ENCODE measurements at places on chromosomes 6 and 20. TPM values are rescaled to one million over a fixed set of nuclear protein-coding genes. Genes with fewer than 3 reads are reported as not detected.

The SNX3 gene
- total RNA-seq = 98.7 TPM

The UBD gene
- total RNA-seq = not detected

The DOK5 gene
- not detected for total RNA-seq

The EDN3 gene
- 1.1 TPM for total RNA-seq

DNA sequence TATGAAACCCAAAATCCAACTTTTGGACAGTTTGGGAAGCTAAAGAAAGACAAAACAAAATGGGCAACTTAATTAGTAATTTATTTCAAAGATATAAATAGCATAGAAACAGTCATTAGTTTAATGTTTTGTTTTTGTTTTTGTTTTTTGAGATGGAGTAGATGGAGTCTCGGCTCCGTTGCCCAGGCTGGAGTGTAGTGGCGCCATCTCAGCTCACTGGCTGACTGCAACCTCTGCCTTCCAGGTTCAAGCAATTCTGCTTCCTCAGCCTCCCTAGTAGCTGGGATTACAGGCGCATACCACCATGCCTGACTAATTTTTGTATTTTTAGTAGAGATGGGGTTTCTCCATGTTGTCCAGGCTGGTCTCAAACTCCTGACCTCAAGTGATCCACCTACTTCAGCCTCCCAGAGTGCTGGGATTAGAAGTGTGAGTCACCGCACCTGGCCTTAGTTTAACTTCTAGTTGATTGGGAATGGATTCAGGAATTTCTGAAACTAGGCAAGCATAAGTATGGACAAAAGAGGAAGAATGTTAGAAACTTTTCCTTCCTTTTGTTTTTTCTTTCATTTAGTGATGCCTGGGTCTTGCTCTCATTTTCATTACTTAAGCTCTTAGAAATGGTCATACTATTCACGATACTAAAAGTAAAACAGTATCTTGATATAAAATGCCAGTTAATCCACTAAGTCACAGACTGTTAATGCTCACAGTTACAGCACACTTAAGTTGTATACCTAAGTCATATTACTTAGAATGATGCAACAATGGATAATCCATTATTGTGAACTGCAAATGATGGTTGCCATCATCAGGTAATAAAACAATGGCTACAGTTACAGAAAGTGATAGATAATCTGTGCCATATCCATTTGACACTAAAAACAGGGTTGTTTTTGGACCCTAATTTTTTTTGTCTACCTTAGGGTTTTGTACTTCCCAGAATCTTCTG, 8.2 kb downstream of the SENP6 start:
- no peak for DNase-seq

- no peak for DNase-seq
These were observed 90.9 kb downstream of the CEP162 start for GRCh38 chr6:84136364-84137050.

DNA sequence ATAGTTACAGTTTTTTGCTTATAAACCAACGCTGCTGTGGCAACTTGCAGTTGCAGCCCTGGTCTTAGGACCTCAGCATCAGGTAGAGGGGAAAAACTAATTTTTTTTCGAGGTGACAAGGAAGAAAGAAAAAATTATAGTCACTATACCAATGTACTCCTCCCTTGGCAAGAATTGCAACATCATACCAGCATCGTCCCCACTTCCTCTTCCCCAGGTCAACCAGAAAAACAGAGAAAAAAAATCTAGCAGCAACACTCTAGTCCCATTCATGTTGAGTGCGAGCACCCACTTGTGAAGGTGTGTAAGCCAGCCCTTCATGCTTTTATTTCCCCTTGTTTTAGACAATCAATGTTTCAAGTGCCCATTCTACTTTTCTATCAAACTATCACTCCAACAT, 13.1 kb upstream of the DCBLD1 start:
- no peak for DNase-seq

DNA sequence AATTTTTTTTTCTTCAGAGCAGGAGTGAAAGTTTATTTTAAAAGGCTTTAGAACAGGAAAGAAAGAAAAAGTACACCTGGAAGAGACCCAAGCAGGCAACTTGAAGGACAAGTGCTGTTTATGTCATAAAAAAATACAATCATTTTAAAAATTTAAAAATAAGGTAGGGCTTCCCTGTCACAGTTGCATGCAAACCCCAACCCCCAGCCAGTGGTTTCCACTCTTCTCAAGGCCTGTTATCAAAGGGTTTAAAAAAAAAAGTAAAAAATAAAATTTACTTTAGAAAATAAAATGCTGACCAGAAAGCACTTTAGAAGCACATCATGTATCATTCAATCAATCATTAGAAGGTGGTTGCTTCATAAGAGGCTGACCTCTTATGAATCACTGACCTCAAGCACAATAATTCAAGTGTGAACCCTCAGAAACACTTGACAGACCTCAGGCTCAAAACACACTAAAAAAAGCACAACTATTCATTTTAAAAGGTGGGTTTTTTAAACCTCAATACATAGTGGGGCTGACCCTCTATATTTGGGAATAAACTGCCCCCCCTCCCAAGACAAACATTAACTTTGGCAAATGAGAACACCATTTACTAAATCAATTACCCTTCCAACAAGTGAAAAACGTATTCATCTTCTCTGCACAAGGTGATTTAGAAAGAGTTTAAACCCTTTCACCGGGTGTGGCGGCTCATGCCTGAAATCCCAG, 15.6 kb downstream of the ILRUN start:
- no peak for DNase-seq

Data from lower leg skin (tissue), 4 donors.